ENCODE measurements at places on chromosomes 16 and 17.

DNA sequence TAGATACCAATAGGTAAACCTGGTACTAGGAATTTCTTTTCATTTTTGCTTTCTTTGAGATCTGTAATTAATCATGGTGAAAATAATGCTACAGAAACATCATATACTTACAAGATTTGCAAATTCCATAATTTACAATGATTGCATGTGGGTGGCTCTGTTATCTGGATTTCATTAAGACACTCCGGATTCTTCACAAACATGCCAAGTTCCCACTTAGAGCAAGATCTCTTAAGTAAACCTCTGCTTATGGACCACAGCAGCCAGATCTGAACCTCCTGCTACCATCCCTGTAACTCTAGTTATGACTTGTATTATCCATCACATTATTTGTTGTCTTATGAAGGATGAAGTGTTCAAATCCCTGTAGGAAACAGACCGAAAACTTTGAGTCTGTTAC lies 424.7 kb downstream of the CDH13 start:
- DNase-seq: no peak

GRCh38 chr17:68969101-68969500 lies 13.9 kb upstream of the ABCA8 start:
- no peak for DNase-seq

GRCh38 chr16:10239640-10240039 lies 57.4 kb upstream of the GRIN2A start:
- no peak for DNase-seq

GRCh38 chr17:55763856-55764255 lies 13.0 kb downstream of the PCTP start:
- DNase-seq: no peak

All from stimulated activated CD4-positive, alpha-beta T cell treated with anti-CD3 and anti-CD28 coated beads, Interleukin-12 subunit alpha, Interleukin-12 subunit beta, amount 100 ng/mL, for 24 hours (primary cell).